ENCODE measurements at places on chromosomes 12 and 14.

- no peak for DNase-seq
Measured at GRCh38 chr12:103840462-103840875, 565 bp downstream of the NT5DC3 start.

- DNase-seq, result no peak
Measured at GRCh38 chr14:101776344-101776743, 14.8 kb downstream of the PPP2R5C start.

GRCh38 chr12:102513272-102513671 is 32.9 kb upstream of the IGF1 start:
- no peak for DNase-seq

GRCh38 chr14:32497248-32497647 is 168.2 kb downstream of the AKAP6 start:
- no peak for DNase-seq

- DNase-seq, result no peak
Measured at GRCh38 chr12:124441443-124442194, 125.8 kb downstream of the NCOR2 start.

- DNase-seq, result no peak
Measured at GRCh38 chr12:51829011-51829481, 19.5 kb downstream of the FIGNL2 start.

- no peak for DNase-seq
Measured at GRCh38 chr12:32217354-32218310, 111.0 kb downstream of the BICD1 start.

- DNase-seq, result no peak
Measured at GRCh38 chr12:106249411-106250135, 1.8 kb upstream of the CKAP4 start.

- DNase-seq, result no peak
Measured at GRCh38 chr14:87529081-87529480, 463.9 kb downstream of the GALC start.

DNA sequence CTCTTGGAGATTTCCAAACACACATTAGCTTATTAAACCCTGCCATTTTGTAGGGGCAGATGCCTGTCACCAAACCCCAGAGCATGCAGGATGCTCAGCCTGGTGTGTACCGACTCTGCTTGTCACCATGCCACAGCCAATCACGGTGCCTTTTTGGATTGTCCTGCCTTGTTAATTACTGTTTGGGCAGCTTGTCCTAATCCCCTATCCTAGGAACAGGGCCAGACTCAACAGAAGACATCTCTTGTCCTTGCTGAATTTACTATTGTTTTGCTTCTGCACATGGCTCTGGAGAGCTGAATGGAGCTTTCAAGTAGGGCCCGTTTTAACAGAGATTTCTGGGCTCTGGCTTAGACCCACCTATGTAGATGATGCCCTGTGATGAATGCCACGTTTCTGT is 388.5 kb downstream of the AACS start:
- no peak for DNase-seq

DNA sequence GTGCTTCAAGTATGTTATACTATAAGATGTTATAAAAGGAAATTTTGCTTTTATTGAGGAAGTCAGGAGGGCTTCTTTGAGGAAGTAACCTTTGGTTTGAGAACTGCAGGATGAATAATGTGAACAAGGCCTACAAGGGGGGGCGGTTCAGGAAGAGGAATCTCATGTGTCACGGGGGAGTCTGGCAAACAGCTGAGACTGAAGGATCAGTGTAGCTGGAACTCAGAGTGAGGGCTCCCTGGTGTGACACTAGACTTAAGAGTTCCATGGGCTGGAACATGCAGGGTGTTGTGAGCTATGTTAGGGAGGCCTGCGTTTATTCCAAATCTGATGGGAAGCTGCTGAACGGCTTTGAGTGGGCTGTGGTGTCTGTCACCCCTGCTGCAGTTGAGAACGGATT is 62.3 kb downstream of the UNC79 start:
- no peak for DNase-seq

DNA sequence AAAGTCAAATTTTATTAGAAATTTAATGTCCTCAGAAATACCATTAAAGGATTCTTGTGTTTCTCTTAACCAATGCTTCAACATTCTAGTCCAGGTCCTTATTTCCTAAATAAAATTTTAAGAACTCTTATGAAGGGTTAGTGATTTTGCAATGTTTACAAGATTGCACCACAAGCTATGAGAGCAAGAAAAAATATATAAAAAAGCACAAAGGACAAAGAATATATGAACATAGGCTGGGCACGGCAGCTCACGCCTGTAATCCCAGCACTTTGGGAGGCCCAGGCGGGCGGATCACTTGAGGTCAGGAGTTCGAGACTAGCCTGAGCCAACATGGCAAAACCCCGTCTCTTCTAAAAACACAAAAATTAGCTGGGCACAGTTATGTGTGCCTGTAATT is 7.7 kb downstream of the RACGAP1 start:
- no peak for DNase-seq

- DNase-seq, result no peak
Measured at GRCh38 chr12:15443611-15444010, 121.3 kb downstream of the PTPRO start.
